Activated CD4-positive, alpha-beta T cell treated with anti-CD3 and anti-CD28 coated beads, Interleukin-2, amount 10 ng/mL, durations not matched to agents 7 days and 5 days (primary cell): ENCODE measurements at places on chromosomes 2 and 18. TPM values are rescaled to one million over a fixed set of nuclear protein-coding genes. Genes with fewer than 3 reads are reported as not detected.

Gene ZAP70
- 337 TPM for total RNA-seq

Gene SPHKAP
- total RNA-seq: not detected

Gene LGALSL
- total RNA-seq: 0.83 TPM

Gene AMER3
- total RNA-seq: not detected

Gene PTCD3
- total RNA-seq: 162 TPM

Gene C2orf78
- total RNA-seq: not detected

Gene FBXO11
- 49.3 TPM for total RNA-seq

Gene C2orf15
- total RNA-seq: 0.72 TPM

Gene RSAD2
- 100 TPM for total RNA-seq

Gene PAIP2B
- 1.9 TPM for total RNA-seq

Gene SERPINB13
- not detected for total RNA-seq

Gene COPS8
- total RNA-seq: 50.1 TPM
